ENCODE measurements at places on chromosomes 3 and 15.

DNA sequence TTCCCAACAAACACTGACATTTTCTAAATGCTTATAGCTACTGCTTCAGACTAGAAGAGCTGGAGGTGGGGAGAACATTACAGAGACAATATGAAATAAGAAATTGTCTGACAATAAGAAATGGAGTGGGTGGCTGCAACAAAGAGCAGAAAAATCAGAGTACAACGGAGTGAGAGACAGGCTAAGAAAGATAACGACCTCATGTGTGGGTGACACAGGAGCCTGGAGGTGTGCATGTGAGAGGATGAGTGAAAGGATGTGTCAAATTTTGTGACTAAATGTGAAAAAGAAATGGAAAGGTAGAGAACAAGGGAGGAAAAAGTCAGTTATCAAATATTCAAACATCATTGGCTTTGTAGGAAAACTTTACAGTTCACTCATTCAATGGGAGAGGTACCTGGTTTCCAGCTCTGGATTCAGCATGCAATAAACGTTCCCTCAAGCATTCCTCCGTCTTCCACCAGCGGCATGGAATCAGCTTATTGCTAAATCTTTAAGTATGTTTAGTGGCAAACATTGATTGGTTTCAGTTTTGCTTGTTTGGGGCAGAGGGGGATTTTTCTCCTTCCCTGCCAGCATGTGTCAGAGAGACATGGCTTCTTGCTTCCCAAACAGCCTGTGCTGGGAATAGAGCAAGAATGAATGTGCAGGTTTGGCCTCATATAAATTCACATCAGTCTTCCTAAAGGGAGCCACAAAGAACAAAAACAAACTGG is 103.8 kb upstream of the CHRM5 start:
- no peak for DNase-seq

DNA sequence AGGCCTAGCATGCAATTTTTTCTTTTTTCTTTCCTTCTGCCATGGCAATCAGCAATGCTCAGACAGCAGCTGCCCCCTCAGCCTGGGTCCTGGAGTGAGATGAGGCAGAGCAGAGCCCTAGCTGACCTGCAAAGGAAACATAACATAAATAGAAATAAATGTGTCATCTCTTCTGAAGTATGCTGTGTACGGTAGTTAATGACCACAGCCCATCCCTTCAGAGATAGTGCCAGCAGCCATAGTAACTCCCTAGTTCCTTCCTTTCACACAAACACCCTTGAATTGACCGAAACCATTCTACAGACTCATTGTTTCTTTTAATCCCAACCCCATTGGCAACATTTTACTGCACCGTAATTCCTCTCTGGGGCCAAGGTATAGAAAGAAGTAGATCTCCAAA is 8.4 kb upstream of the CD47 start:
- DNase-seq: no peak

DNA sequence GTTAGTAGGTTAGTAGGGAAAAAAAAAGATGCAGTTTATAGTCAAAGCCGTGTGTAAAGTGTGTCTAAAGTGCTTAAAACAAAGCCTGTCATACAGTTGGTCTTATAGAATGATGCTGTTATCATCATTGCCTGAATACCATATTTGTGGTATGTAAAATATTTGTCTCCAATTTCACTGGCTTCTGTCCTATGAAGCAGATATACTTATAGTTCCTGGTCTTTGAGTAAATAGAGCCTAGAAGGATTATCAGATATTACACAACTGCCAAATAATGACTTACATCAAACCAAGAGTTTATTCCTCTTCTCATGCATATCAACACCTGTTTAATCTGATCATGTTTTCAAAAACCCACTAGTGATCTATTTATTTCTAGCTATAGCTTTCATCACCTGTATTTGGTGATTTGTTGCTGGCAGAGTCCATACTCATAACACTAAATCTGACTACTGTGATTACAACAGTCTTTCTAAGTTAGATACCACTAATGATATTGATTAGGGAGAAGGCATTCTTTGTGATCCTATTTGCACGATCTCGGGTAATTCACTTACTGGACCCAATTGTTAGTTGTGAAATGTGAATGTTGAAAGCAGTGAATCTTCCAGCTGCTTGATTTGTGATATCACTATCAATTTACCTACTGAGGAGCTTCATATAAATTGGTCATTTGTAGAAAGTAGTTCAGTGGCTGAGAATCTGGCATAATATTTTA is 413.7 kb downstream of the LPP start:
- no peak for DNase-seq

- peak; percentile 26 for DNase-seq
Measured at GRCh38 chr3:126540342-126540849, 16.4 kb downstream of the CHST13 start.

- DNase-seq: no peak
Measured at GRCh38 chr3:140529558-140529957, 148.3 kb upstream of the TRIM42 start.

- DNase-seq: peak; percentile 4
Measured at GRCh38 chr15:25182736-25183445, 228.1 kb downstream of the SNRPN start.
